Activated CD8-positive, alpha-beta memory T cell treated with anti-CD3 and anti-CD28 coated beads for 1 hour (primary cell): ENCODE measurements at places on chromosomes 11 and 22.

DNA sequence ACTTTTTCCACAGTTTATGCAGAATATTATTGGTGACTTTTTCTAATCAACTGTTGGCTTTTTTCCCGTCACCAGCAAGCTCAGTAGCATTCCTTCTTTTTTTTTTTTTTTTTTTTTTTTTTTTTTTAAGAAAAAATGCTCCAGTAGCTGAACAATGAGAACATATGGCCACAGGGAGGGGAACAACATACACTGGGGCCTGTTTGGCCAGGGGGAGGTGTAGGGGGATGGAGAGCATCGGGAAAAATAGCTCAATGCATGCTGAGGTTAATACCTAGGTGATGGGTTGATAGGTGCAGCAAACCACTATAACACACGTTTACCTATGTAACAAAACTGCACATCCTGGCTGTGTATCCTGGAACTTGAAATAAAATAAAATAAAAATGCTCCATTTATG, 82.5 kb downstream of the ARHGAP42 start:
- no peak for DNase-seq

DNA sequence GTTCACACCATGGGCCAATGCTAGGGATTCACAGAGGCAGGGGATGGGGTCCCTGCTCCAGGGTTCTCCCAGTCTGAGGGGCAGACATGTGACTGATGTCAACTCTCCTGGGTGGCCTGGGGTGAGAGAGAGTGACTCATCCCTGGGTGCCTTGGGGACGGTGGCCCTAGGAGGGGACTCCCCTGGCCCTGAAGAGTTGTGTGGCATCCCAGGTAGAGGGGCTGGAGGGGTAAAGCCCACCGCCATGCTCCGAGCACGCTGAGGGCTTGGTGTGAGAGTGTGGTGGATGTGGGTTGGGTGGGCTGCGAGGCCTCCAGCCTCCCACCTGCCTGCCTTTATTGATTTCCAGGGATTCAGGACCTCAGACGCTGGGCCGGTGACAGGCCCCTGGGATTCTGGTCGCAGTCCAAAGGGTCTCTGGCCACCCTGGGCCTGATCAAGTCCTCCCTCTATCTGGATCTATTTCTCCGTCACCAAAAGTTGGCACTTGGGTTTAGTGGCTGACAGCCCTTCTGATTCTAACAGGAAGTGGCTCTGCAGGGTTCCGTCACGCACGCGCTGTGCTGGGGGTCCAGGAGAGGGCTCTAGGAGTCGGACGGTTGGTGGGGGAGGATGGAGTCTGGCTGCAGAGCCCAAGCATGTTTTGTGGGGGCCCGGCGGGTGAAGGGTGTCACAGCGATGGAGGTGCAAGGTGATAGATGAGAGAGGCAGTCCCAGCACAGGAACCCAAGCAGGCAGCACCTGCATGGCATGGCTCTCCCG, 27.3 kb upstream of the WNT7B start:
- no peak for DNase-seq

DNA sequence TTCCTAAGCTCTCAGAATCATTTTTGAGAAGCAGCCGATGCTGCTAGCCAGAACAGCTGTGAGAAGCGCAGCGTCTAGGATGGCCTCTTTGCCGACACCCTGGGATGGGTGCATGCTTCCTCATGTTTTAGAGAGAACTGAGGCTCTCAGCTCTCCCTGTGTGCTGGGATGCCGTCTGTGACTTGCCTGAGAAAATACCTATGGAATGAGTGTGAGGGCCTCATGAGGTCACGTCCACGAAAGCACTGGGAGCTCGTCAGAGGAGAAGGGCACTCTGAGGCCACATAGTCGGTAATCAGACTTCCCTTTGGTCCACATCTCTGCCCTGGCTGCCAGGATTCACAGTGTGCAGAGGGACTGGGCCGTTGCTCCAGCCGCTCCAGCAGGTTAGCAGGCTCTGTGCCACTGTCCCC, 54.7 kb downstream of the MICAL3 start:
- no peak for DNase-seq

GRCh38 chr11:116482716-116483115, 290.1 kb downstream of the BUD13 start:
- no peak for DNase-seq

DNA sequence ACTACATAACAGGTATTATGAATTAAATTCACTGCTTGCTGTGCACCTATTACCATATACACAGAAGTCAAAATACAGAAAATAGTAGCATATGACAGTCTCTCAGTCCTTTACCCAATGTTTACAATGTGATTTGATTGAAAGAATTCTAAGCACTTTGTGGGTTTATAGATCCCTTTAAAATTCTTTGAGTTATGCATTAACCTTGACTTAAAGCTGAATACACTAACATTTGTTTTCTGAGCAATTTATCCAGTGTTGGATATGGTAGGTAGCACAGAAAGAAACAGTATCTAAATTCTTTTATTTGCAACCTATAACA, 230.8 kb upstream of the DDI1 start:
- DNase-seq: no peak

DNA sequence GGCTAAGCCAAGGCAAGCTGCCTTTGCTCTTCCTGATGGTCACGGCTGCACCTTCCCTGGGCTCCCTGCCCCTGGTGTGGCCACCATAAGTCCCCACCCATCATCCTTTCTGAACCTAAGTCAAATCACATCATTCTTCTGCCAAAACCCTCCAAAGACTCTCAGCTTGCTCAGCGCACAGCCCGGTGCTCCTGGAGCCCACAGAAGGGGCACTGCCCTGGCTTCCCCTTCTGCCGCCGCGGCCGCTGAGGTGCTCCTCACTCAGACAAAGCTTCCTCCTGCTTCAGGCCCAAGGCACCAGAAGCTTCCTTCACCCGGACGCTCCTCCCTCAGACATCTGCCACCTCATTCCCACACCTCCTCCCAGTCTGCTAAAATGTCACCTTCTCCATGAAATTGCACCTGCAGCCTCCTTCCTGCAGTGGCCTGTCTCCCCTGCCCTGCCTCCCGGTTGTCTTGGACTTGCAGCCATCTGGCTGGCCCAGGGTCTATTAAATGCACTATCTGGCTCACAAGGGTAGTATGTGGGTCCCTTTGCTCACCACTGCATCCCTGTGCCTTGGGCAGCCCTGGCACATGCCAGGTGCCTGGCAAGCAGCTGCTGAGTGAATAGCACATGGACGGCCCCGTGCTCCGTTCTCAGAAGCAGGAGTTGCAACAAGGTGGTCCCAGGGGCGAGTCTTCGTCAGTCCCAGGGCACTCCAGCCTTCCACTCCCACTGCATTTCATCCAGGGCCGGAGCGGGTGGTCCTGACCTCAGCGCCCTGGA, 108.2 kb downstream of the WNT7B start:
- DNase-seq: no peak

DNA sequence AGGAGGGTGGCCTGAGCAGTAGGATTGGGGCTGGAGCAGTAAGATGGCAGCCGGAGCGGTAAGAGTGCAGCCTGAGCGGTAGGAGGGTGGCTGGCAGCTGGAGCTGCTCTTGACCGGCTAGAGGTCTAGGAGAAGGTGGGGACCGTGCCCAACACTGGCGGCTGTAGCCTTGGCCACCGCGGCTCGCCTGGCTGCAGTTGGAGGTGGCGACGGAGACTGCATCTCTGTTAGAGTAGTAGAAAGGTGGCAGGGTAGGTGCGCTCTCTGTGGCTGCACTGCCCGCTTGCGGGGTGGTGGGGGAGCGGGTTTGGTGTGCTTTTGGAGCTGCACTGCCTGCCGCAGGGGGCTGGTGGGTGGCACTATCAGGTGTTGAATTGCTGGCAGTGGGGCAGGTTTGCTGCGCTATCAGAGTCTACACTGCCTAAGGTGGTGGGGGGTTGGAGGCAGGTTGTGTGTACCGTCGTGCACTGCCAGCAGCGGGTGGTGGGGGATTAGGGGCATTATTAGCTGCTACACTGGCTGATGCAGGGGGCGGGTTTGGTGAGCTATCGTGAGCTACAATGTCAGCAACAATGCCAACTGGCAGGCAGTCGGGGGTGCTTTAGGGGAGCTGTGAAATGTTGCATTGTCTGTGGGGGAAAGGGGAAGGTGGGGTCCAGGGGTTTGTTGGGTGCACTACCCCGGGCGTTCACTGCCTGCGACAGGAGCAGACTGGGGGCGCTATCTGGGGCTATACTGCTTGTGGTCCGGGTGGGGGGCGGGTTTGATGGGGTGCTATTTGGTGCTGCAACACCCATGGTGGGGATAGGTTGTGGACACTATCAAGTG, 4461.3 kb upstream of the OR11H1 start:
- DNase-seq: no peak

DNA sequence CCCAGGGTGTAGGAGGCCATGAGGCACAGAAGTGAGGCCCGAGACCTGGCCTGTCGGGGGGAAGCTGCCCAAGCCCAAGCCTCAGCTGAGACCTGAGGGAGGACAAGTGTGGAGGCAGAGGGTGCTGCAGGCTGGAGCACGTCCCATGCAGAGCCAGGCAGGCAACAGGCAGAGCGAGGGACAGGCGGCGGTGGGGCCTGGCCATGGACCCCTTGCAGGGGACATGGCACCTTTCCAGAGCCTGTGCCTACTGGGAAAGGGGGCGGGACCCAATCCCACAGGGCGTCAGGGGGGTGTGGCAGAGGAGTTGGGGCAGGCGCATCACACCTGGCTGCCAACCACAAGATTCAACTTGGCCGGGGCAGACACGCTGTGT, 4.3 kb downstream of the TNNI2 start:
- no peak for DNase-seq

DNA sequence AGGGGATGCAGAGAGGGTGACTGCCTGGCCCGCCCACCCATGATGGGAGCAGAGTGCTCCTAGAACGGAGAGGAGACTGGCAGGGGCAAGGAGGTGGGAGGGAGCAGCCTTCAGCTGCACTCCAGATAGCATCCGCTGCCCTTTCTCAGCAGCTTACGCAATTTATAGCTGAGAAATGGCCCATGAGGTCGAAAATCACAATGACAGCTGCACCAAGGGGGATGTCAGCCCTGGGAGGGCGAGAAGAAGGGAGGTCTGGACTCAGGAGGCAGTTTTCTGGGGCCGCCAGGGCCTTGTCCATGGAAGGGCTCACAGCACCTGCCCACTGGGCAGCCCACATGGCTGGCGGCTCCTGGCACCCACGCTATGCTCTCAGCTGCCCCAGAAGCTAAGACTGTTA, 17.6 kb upstream of the MOB2 start:
- no peak for DNase-seq

- DNase-seq: no peak
Observed at GRCh38 chr11:14041040-14041439, 78.5 kb downstream of the SPON1 start.

GRCh38 chr11:121391914-121392313, 60.2 kb upstream of the SORL1 start:
- no peak for DNase-seq

DNA sequence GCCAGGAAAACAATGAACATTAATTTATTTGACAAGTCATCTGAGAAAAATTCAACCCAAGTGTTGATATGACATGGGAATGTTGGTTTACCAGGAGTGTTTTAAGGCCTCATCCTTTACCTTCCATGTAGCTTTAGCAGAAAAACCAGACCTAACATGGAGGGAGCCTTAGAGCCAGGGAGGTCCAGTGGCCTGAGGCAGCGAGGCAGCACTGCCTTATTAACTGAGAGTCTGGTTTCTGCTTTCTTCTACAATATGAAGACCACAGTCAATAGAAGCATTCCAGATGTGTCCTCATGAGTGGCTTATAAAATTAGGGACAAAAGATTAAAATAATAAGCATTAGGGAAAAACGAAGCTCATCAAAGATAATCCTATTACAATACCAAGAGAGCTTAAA, 61.5 kb downstream of the DKK3 start:
- DNase-seq: no peak
